ENCODE measurements at places on chromosomes 11 and 22.

DNA sequence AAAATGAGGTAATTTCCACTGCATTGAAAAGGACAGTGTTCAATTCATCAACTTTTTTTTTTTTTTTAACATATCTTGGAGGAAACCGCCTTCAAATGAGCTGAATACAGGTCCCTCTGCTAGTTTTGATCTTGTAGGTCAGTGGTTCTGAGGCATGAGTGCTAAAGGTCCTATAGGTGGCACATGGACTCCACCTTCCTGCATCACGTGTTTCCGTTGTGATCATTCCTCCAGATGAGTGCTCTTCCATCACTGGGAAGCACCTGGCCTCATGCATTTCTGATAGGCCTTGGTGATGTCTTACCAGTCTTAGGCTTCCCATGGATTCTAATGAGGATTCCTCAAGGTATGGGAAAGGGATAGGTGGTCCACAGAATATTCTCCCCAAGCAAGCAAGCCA lies 37.8 kb downstream of the FDX1 start:
- DNase-seq: no peak

DNA sequence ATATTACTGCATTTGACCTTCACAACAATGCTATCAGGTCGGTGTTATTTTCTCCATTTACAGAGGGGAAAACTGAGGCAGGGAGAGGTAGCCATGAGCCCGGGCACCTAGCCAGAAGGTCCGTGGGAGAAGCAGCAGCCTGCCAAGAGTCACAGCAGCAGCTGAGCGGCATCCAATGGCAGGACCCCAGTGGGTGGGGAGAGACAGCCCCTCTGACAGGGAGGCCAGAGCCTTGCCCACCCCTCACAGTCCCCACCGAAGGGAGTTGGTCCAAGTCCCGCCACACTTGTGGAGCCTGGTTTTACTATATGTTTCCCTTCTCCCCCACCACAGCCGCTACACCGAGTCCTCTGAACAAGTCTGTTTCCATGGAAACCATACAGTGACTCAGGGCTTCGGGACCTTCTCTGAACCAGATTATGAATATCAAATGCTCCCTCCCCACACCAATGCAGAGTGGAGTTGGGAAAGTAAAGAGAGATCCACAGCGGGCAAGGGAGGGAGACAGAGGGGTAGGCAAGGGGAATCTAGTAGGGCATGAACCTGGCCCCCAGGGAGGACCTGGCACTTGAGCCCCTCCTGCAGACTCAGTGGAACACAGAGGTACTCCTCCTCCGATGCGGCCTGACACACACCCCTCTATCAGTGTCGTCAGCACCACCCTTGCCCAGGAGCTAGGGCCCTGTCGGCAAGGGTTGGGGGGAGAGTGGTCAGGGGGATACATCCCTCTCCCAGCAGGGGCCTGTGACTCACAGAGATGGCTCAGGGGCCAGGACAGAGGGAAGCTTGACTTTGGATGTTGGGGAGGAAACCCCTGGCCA lies 2.5 kb downstream of the CHST1 start:
- peak; percentile 25 for DNase-seq

DNA sequence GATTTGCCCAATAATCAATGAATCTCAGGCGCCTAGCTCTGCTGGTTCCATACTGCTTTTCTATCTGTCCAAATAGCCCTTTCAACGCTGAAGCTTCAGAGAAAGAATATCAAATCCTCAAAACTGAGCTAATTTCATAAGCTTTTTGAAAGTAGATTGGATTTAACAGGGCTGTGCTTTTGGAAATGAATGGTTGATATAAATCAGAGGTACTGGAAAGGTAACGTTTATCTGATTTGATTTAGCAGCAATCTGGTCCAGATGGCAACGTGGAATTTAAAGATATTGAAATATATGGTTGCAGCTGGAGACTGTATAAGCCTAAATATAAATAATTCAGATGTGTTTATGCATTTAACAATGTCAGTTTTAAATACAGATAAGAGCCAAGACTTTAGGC lies 229.5 kb upstream of the MPPED2 start:
- no peak for DNase-seq

GRCh38 chr11:113618360-113618759 lies 87.7 kb downstream of the TMPRSS5 start:
- DNase-seq: no peak

- no peak for DNase-seq
Observed at GRCh38 chr11:69115586-69116560, 39.9 kb upstream of the SMIM38 start.

GRCh38 chr11:86519064-86519911 lies 144.6 kb downstream of the CCDC81 start:
- no peak for DNase-seq
